Activated T-cell treated with anti-CD3 and anti-CD28 coated beads for 48 hours (primary cell): ENCODE measurements at places on chromosomes 11 and 22.

- DNase-seq: no peak
Observed at GRCh38 chr22:40694411-40694810, 15.1 kb downstream of the MCHR1 start.

DNA sequence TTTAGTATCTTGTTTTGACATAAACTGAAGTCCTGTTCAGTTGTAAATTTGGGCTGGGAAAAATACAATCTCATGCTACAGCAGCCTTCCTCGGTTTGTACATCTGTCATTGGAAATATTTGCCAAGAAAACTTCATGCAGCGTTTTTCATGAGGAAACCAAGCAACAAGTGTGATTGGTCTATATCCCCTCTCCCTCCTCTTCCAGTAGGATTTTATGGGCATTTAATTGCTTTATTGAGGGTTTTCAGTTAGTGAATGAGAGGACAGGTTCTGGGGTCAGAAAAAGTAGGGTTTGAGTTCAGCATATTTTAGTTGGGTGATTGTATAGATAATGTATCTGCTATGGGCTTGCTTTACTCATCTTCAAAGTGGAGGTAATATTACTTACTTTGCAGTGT is 90.1 kb upstream of the RAG2 start:
- no peak for DNase-seq

- no peak for DNase-seq
Observed at GRCh38 chr11:45411228-45411946, 125.2 kb upstream of the SYT13 start.

GRCh38 chr11:9138612-9139579 is 47.5 kb upstream of the SCUBE2 start:
- DNase-seq: no peak

DNA sequence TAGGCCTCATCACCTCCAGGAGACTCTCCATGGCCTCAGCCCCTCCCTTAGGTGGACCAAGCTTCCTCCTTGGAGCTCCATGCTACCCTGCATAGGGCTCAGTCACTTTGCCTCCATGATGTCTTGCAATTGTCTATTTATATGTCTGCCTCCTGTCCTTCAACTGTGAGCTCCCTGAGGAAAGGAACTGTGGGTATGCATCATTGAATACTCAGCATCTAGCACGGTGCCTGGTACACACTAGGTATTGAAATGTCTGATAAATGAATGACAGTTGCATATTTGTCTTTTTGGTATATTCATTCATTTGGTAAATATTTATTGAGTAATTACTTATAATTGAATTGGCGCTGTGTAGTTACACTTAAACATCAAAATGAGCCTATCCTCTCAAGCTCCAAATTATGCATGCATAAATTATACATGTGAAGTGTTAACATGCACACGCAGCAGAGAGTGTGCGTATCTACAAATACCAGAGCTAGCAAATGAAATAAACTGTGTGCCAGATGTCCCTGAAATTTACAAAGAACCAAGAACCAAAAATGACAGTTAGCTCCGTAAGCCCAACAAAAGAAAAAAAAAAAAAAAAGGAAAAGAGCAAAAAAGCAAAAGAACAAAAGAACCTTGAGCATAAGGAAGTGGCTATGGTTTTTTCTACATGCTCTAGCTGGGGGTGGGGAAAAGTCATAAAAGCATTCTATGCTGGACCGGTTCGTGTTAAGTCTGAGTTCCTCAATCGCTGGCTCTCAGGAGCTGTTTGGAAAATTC is 25.2 kb downstream of the GRAP2 start:
- no peak for DNase-seq

- DNase-seq: no peak
Observed at GRCh38 chr22:33983558-33983957, 63.3 kb upstream of the LARGE1 start.

DNA sequence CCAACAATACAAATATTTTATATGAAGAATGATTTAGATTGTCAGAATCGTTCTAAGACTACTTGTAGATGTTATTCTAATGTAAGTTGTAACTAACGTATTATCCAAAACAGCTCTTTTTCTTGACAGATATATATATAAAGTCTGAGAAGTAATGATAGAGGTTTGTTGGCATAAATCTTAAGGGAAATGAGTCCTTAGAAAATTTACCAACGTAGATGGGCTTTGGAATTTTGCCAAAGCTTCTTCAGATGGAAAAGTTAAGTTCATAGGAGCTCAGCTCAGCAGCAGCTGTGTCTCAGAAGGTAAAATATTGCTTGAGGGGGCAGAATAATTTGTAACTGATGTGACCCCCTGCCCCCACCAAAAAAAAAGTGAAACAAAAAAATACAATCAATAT is 66.7 kb downstream of the BID start:
- DNase-seq: no peak

DNA sequence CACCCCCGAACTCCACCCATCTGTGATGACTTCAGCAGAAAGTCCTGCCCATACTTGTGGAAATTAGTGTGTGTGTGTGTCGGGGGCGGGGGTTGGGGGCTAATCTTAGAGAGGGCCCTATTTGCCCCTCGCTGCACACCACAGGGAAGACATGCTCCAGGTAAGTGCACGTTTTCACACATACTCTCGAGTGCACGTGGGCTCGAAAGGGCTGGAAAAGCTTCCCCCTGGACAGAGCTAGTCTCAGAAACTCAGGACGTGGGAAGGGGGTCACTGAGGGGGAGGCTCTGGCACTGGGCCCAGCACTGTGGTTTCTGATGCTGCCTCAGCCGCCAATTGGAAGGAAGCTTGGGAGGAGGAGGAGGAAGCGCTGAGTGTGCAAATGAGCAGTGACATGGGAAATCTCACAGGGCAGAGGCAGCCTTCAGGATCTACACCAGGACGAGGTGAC is 40.7 kb upstream of the CD82 start:
- no peak for DNase-seq

DNA sequence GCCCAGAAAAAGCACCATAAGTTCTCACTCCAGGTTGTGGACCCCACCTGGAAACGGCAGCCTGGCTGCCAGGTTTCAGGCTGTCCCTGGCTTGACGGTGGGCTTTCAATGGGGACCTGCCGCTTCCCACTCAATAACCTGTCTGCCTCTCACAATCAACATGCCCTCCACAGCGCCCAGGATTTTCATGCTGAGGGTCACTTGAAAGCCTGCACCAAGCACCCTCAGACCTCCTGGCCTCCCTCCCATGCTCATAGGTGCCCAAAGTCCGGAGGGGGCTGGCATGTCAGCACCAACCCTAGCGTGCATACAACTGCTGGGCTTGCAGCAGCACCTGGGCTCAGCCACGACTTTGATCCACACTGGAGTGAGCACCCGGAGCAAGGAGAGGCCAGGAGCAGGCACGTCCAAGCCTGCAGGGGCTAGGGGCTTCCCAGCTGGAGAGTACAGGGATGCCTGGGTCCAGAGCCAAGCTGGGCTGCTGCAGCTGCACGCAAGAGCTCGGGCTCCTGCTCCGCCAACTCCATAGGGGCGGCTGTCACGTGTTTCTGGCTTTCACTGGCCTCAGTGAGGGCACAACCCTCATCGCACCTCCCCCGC is 1214.3 kb upstream of the RAG2 start:
- DNase-seq: no peak

DNA sequence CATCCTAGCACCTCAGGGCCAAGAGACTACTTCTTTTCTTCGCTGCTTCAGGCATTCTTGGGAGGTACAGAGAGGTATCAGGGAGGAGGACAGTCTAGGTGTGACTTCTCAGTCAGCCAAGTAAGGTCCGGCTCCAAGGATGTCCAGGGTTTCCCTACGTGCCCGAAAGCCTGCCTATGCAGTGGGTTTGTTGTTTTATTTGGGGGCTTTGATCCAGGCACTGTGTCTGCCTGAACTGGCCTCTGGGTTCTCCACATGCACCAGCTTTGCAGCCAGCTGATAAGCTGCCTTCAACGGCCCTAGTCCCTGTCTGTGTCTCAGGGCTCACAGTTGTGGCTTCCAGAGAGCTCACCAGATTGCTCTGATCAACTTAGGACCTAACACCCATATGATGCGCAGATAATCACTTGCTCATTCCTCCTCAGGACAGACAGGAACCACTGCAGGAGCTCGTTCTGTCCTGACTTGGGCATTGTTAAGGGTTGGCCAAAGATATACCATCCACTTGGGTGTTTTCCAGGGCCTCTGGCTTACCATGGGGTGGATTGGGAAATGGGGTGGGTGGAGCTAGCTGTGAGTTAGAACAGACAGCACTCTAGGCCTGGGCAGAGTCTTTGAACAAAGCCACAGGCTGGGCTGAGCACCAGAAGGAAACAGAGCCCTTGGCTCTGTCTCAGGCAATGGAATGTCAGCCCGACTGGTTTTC is 45.5 kb upstream of the CRYBB3 start:
- no peak for DNase-seq

DNA sequence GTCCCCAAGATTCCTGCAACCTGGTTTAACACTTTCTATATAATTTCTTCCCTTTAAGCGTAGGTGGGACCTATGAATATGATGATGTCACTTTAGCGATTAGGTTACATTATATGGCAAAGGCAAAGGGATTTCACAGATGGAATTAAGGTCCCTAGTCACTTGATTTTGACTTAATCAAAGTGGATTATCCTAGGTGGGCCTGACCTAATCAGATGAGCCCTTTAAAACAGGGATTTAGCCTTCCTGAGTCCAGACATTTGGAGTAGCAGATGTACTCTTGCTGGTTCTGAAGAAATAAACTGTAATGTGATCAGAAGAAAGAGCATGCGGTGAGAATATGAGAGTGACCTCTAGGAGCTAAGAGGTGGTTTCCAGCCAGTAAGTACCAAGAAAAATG is 67.8 kb upstream of the LIN7C start:
- no peak for DNase-seq

- DNase-seq: no peak
Observed at GRCh38 chr11:70608568-70609470, 210.5 kb downstream of the CTTN start.
